ENCODE measurements at places on chromosomes 16 and 17.

- no peak for DNase-seq
Observed at GRCh38 chr17:8154608-8155155, 2.5 kb upstream of the PER1 start.

GRCh38 chr16:4617880-4618279, 3.2 kb upstream of the UBALD1 start:
- no peak for DNase-seq

GRCh38 chr17:8556074-8556473, 74.5 kb downstream of the MYH10 start:
- DNase-seq, result no peak

DNA sequence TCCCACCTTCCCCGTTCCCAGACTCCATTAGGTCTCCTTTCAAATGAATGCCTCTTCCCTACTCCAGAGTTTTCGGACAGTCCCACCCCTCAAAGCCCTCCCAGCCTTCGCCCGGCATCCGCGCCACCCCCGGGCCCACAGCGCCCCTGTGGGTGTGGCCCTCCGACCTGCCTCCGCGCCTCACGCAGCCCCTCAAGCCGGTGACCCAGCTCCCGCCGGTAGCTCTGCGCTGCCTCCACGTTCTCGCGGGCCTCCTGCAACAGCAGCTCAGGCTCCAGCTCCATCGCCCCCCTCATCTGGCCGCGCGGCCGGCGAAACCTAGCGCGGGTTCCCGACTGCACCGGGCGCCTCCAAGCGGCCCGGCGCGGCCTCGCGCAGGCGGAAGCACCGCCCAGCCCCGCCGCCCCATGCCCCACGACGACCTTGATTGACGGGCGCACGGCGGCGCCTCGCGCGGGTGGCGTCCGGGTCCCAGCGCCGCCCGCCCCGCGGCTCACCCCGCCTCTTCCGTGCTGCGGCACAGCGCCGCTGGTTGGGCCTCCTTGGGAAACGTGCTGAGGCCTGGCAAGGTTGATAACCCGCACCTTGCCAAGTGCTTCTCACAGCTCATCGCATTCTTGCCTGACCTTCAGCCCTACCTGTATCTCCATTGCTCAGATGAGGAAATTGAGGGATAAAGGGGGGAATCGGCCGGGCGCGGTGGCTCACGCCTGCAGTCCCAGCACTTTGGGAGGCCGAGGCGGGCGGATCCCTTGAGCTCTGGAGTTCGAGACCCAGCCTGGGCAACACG, at the start of gene CRLF3:
Gene CRLF3, minus strand, starts transcription at position 337 of the 790 bp plus-strand sequence. Its CDS starts 41 bp downstream, at position 296.
- DNase-seq, result peak; percentile 96

DNA sequence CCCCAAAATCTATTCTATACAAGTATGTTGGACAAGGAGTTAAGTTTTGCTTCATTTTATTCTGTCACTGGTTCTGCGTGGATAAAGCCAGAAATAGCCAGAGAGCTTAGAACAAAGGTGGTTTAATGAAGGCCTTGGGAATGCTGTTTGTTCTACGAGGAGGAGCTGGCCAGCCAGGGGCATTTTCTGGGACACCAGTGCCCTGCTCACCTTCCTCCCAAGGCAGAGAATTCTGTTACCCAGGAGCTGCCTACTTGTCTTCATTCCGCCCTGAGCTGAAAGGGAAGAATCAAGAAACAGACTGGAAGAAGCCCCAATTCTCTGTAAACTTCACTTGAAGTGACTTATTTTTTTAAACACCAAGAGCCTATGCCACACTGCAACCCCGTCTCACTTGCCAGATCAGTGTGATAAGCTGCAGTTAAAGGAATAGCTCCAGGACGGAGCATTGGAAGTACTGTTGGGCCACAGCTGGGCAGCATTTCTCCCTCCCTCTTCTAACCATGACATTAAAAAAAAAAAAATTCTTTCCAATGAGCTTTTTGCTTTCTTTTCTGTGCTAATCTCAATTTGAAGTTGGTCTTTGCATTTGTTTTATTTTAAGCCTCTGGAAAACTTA, 149.8 kb upstream of the DYNLRB2 start:
- no peak for DNase-seq

- DNase-seq, result no peak
Observed at GRCh38 chr17:82753201-82753464, 1.3 kb downstream of the TBCD start.

DNA sequence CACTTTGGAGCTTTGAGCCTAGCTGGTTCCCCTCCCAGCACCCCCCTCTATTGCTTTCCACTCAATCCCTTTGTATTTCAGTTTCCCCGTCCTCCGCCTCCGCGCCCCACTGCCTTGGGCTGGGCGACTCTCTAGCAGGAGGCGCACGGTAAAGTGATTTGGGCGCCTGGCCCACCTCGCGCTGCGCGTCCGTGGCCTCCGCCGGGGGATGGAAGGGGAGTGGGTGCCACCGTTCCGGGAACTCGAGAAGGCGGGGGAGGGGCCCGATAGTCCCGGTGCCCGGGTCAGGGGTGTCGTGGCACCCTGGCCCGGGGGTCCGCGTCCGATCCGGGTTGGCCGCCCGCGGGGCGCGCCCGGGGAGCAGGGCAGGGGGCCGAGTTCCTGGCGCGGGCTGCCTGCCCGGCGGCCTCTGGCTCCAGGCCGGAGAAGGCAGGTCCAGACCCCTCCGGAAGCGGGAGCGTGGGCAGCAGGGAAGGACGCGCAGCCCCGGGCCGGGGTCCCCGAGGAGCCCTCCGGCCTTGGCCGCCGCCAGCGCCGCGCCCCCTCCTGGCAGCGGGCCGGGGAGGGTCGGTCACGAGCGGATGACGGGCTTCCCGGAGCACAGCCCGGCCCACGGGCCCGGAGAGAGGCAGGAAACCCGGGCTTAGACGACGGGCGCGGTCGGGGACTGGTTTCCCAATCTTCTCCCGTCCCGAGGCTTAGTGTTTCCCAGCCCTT, 15.8 kb downstream of the MEOX1 start:
- no peak for DNase-seq

GRCh38 chr17:73667181-73667959, 23.1 kb upstream of the SDK2 start:
- DNase-seq, result no peak

GRCh38 chr17:8479431-8479947, 43.8 kb downstream of the NDEL1 start:
- DNase-seq, result no peak

- DNase-seq, result peak; percentile 6
Observed at GRCh38 chr16:87678618-87679017, 76.3 kb downstream of the JPH3 start.

- peak; percentile 90 for DNase-seq
Observed at GRCh38 chr16:29710227-29711219, 31.5 kb downstream of the QPRT start.

- DNase-seq, result no peak
Observed at GRCh38 chr17:4786106-4786511, at the start of gene VMO1. VMO1 (minus strand) TSS chr17:4786364; CDS start chr17:4786352, 12 bp downstream.

- DNase-seq, result no peak
Observed at GRCh38 chr16:7550096-7550495, 217.5 kb downstream of the RBFOX1 start.

DNA sequence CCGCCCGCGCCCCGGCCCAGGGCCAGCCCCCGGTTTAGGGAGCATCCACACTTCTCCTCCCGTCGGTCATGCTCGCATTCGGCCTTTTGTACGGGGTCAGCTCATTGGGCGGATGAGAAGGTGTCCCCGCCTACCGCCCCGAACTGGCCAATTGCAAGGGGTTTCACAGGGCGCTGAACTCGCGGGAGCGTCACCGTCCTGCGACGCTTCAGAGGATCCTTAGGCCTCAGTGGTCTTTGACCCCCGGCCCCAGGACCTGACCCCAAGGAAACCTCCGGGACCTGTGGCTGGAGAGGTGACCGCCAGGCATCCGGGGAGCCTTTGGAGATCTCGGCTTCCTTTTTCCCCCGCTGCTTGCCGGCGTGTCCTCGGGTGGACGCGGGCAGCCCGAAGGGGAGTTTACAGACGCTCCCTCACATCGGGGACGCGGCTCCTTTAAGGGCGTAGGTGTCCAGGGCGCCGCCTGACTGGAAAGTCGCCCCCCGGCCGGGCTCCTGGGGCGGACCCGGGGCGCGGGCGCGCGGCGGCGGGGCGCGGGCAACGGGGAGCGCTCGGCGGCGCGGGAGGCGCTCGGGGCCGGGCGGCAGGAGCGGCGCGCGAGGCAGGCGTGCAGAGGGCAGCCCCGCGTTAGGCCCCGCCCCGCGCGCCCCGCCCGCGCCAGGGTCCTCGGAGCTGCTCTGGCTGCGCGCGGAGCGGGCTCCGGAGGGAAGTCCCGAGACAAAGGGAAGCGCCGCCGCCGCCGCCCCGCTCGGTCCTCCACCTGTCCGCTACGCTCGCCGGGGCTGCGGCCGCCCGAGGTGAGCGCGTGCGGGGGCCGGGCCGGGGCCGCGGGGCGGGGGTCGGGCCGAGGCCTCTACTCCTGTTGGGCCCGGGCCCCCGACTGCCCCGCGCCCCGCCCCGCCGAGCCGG, at the start of gene UBE2I:
Gene UBE2I, plus strand, starts transcription at position 660 of the 909 bp plus-strand sequence. CDS start 4,395 bp downstream, outside the sequence.
- peak; percentile 98 for DNase-seq

- peak; percentile 7 for DNase-seq
Observed at GRCh38 chr17:41500131-41500911, 5.1 kb downstream of the KRT13 start.

DNA sequence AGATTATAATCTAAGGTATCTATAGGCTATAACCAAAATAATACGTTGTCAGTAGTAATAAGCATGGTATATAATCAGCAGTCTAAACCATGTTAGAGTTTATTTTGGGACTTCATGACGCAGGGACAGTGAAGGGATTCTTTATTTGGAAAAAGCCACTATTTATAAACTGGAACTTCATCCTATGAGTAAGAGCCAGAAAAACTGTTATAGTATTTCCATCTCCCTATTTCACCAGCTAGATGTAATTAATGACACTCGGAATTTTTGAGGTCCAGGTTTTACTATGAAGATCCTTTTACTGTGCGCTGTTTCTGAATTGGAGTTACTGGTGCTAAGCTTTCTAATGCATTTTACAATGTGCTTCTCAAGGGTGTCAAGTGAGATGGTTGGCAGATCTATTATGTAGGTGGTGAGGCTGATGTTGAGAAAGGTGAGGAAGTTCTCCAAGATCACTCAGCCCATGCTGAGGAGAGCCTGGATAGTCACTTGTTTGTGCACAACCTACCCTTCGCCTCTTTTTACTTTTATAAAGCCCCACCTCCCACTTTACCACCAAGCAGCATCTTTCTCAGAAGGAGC, 149.3 kb downstream of the MSI2 start:
- no peak for DNase-seq

GRCh38 chr16:88515371-88515770, 54.8 kb upstream of the ZC3H18 start:
- no peak for DNase-seq

GRCh38 chr16:64974381-64974780, 147.5 kb downstream of the CDH11 start:
- DNase-seq, result no peak

DNA sequence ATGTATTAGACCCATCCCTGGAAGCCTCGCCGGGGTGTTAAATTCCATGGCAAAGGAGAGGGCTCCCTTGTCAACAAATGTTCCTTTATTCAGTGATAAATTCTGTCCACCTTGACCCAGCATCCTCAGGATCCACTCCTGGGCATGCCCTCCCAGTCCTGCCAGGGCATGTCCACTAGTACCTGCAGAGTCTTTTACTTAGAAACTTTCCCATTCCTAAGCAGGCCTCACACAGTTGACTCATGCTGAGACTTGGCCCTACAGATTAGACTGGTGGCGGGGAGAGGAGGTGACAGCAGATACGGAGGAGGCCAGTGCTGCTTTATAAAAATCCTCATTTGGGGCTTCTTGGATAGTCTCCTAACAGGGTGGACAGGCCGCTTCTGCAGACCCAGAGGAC, 88.8 kb downstream of the CYLD start:
- DNase-seq, result no peak

DNA sequence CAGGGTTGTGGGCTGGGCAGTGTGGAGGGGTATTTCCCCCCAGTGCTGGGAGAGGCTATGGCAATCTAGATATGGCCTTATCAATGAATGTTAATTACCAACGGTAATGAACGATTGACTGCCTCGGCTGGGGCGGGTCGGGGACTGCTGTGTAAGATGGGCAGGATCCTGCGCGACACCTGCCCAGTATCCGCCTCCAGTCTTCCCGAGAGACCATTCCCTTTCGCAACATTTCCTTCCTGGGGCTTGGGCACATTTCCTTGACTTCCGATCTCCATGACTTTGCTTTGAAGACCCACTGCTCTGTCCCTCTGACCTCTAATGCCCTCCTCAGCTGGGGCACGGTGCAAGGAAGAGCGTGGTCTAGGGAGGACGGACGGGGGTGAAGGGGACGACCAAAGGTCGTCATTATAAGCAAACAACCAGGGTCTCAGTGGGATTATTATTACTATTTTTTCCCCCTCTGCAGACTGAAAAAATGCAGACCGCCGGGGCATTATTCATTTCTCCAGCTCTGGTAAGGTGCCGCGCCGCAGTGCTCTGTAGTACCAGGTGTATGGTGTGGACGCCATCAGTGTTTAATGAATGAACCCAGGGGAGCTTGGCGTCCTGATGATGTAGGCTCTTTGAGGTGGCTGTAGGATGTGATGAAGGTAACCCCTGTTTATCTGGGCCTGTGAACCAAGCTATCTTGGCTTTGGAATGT, 506 bp downstream of the ATP5MC1 start:
- no peak for DNase-seq

DNA sequence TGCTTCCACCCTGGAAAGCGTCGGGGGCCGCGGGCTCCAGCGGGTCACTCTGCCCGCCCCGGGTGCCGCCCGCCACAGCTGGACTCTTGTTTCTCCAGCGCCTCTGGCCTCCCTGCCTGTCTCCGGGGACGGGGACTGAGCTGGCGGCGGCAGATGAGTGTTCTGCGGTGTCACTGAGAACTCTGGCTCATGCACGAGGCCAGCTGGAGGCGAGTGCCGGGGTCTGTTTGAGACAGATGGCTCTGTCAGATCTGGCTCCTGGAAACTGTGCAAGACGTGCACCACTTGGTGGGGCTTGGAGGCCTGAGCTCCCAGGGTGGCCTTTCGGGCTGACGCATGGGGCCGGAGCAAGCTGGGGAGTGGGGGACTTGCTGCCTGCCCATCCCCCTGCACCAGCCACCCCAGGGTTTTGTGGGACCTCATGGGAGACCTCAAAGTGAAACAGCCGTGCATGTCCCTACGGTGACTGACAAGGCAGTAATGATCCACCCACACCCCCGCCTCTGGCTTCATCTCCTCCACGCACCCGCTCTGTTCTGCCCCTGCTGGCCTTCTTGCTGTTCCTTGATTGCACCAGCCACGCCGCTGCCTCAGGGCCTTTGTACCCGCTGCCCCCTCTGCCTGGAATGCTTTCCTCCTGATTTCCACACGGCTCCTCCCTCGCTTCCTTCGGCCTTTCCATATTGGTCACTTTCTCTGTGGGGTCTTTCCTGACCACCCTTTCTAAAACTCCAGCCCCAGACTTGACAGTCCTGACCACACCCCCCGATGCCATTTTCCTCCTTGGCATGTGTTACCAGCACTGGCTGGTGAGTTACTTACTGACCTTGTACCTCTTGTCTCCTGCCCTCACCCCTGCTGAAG, 174.9 kb upstream of the CIBAR2 start:
- no peak for DNase-seq

- no peak for DNase-seq
Observed at GRCh38 chr16:15966836-15967546, 17.6 kb downstream of the ABCC1 start.
